ENCODE measurements at places on chromosomes 1 and 21.

- DNase-seq = no peak
Measured at GRCh38 chr1:34361781-34362357, 185.2 kb downstream of the C1orf94 start.

- DNase-seq = no peak
Measured at GRCh38 chr1:192978195-192978710, 80.9 kb downstream of the UCHL5 start.

DNA sequence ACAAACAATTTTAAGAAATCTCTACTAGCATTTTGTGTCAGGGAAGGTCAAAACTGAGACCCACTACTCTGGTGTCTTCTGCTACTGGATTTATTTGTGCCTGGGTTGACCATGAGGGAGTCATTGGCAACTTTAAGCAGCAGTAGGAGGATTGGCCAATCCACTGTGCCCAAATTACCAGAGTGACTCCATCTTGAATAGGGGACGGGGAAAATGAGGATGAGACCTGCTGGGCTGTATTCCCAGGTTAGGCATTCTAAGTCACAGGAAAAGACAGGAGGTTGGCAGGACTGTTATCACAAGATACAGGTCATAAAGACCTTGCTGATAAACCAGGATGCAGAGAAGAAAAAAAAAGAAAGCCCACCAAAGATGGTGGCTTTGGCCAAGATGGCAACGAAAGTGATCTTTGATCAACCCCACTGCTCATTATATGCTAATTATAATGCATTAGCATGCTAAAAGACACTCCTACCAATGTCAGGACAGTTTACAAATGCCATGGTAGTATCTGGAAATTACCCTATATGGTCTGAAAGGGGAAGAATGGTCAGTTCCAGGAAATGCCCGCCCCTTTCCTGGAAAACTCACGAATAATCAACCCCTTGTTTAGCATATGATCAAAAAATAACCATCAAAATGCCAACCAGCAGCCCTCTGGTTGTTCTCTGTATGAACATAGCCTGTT is 200.9 kb downstream of the LTN1 start:
- DNase-seq = no peak

- DNase-seq = peak; percentile 59
Measured at GRCh38 chr1:204445860-204446412, 34.3 kb upstream of the PPP1R15B start.

DNA sequence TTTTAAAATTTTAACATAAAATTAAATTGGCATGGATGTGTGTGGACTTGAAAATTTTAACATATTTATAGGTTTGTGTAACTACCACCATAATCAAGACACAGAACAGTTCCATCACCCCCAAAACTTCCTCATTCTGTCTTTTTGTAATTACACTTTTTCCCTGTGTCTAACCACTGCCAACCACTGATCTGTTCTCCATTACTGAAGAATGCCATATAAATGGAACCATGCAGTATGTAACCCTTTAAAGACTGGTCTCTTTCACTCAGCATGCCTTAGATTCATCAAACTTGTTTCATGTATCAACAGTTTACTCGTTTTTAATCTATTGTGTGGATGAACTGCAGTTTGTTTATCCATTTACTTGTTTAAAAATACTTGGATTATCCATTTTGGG is 13.0 kb upstream of the AHCYL1 start:
- DNase-seq = no peak

GRCh38 chr1:218624052-218624451 is 278.9 kb downstream of the TGFB2 start:
- DNase-seq = no peak

- DNase-seq = no peak
Measured at GRCh38 chr1:245215071-245215470, 60.3 kb downstream of the KIF26B start.

GRCh38 chr1:205599669-205600042 is 32.2 kb downstream of the ELK4 start:
- DNase-seq = no peak

DNA sequence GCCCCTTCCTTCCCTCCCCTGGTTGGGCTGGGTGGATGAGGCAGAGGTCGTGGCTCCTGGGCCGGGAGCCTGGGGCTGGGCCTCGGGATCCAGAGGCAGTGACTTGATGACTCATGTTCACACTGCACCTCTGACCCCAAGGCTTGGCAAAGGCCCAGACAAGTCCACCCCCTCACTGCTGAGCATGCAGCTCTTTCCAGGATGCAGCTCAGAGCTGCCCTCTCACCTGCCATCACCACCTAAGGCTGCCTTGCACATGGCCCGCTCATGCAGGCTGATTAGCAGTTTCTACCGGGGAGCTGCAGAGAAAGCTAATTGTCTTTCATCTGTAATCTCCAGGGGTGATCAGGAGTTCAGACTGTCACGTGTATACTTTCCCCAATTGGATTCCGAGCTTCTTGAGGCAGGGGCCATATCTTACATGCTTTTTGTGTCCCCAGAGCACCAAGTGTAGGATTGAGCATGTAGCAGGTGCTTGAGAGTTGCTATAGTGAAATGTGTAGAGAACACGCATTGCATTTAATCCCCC is 62.1 kb downstream of the LRRN2 start:
- peak; percentile 83 for DNase-seq

GRCh38 chr1:88188038-88188437 is 496.0 kb upstream of the PKN2 start:
- no peak for DNase-seq

DNA sequence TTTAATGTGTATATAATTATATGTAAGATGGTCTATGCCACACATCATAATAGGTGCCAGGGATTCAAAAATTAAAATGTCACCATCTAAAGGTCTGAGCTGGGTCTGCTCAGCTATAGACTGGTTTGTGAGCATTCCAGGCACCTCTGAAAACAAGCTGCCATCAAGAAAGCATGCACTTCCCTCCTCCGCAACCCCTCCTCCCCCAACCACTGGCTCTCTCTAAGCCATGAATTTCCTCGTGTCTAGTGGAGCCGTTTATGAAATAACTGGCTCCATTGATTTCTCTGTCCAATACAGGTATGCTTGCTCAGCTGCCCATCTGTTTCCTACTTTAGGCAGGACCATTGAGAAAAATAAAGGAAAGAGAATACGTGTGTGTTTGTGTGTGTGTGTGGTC is 522.6 kb upstream of the PLXNA2 start:
- no peak for DNase-seq

- no peak for DNase-seq
Measured at GRCh38 chr21:44793592-44794374, 7.8 kb downstream of the UBE2G2 start.

DNA sequence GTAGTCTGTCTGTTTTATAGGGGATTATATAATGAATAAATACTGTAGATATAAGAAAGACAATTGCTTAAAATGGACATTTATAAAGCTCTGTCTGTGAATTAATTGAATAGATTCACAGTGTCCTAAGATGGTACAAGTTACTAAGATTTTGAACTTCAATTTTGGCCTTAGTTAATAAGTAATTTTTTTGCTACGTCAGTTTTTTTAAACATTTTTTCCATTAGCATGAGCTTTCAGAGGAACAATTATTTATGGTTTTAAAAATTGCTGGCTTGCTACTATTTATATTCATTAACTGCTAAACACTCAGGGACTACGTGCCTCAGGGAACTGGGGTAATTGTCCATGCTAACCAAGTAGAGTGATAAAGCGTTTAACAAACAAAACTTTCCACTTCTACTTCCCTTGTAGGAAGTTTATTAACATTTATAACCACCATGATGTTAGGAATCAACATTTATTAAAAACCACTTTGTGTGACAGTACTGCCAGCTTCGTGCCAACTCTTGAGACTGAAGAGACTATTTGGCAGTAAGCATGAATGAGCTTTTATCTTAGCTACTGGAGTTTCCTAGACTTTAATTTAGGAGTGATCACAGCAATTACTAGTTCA is 65.4 kb upstream of the PTGS2 start:
- no peak for DNase-seq

DNA sequence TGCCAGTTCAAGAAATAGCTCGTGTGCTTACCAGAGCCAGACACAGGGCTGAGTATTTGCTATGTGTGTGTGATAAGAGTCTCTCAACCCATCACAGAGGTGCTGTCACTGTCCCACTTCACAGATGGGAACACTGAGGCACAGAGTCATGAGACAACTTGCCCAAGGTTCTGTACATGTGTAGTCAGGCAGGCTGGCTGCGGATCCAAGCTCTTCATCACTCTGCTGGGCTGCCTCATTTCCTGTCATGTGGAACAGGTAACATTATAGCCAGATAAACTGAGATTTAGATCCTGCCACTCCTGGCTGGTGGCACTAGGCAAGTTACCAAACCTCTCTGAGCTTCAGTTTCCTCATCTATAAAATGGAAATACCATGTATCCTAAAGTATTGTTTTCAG is 77.8 kb downstream of the ITPKB start:
- DNase-seq = no peak

DNA sequence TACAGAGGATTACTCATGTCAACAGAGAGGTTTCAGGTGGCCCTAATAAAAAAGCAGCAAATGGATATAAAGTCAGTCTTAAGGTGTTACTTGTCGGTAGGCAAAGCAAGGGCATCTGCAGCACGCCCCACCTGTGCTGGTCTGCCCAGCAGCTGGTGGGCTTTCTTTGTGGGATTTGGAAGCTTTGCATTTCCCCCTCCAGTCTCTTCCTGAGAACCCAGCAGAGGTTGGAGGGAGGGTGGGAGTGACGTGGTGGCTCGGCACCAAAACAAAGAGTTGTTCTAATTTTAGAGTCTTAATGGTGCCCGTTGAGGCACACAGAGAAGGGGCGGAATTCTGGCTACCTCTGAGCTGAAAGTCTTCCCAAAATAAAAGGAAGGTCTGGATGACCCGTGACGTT is 4.8 kb upstream of the PCBP3 start:
- DNase-seq = no peak

DNA sequence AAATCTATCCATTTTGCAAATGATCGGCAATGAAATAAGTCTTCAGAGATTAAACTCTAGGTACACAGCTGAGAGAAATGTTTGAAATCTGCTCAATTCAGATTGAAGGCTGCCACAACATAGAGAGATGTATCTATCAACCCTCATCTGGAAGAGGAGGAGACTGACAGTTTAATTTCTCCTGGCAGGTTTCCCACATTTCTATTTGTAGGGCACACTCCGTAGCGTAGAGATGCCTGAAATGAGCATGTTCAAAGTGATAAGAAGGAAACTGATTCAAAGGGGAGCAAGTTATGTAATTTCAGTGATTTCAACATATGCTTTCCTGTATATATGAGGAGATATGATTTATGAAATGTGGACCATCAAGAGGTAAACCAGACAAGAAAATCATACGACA is 44.1 kb downstream of the NIBAN1 start:
- no peak for DNase-seq

GRCh38 chr1:23023174-23023845 is 4.0 kb downstream of the KDM1A start:
- peak; percentile 52 for DNase-seq

GRCh38 chr1:159783724-159784123 is 3.0 kb downstream of the DUSP23 start:
- DNase-seq = no peak

GRCh38 chr1:40971966-40972365 is 7.5 kb upstream of the CTPS1 start:
- peak; percentile 37 for DNase-seq

GRCh38 chr1:91018006-91018405 is 3.8 kb downstream of the ZNF644 start:
- DNase-seq = peak; percentile 43

- DNase-seq = peak; percentile 33
Measured at GRCh38 chr1:232635778-232636356, 5.9 kb upstream of the SIPA1L2 start.

DNA sequence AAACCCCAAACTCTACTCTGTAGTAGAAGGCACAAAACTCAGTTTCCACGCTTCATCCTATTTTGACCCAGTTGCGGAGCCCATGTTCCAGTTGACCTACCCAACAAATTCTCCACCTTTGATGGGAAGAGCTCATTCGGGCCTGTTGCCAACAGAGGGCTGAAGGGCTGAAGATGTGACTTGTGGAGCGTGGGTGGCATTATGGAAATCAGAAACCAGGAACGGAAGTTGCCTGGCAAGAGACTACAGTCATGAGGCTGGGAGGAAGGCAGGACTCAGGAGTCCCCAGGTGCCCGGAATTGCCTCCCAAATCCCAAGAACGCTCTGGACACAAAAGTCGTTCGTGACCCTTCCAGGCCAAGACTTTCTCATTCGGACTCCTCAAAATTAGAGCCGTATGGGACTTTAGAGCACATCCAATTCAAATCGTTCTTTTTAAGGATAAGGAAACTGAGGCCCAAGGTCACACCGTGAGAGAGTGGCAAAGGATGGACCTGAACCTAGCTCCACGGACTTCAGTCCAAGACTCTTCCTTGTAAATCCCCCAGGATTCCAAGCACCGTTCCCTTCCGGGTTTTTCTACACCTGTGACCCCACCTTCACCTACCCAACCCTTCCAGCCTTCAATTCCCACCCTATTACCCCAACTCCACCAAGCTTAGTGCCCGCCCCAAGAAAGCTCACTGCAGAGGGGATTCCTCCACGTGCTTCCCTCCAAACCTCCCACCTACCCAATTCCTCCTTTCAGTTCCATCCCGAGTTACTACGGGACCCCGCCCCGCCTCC is 739 bp downstream of the SMG5 start:
- peak; percentile 65 for DNase-seq

DNA sequence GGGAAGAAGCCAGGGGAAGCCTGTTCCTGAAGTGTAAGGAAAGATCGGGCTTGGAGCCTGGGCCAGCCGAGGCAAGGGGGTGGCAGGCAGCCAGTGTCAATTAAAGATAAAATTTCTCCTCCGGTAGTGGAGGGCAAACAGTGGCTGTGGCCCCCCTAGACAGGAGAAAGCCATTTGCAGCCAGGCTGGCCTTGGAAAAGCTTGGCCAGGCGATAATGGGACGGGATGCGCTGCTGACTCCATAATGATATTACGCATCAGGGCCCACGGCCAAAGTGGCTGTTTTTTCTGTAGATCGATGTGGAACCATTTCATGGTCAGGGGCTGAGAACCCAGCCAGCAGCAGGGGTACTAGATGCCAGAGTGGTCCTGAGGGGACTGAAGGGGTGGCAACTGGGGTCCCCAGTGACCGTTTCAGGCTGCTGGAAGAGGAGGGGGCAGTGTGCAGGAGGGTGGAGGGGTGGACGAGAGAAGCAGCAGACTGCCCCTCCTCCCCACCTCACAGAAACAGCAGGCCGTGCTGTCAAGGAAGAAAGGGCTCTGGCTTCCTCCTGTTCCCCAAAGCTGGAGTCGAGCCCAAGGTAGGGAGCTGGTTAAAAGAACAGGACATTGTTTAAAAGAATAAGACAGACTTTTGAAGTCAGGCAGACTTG is 25.2 kb downstream of the KCNC4 start:
- no peak for DNase-seq

DNA sequence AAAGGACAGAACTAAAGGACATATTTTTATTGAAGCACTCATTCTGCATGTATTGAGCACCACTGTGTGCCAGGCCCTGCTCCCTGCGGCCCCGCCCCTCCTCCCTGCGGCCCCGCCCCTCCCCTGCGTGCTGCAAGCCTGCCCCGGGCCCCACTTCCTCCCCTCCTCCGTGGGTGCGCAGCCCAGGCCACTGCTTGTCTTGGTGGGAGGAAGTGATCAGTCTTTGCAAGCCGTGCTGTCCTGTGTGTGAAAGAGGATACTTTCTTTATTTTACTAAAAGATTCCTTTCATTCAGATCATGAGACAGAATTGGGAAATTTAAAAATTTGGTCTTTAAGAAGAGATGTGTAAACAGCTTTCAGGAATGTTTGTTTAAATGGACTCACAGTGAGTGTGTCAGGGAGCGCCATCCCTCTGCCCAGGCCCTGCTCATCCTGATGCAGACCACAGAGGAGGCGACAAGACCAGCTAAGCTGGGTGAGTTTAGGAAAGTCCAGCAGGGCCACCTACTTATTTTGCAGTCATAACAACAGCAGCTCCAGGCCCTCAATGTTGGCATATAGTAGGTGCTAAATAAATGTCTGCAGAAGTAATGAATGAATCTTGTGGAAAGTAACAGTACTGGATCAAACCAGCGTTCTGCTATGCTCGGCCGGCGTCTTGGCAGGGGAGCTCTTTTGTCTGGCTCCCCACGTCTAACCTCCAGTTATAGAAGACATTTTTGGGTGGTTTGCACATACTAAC is 88.3 kb upstream of the SELENON start:
- peak; percentile 89 for DNase-seq

Measured in suppressor macrophage (primary cell).